ENCODE measurements at places on chromosomes 3 and 15.

- no peak for DNase-seq
Measured at GRCh38 chr3:40216471-40216870, 93.0 kb upstream of the EIF1B start.

- DNase-seq: no peak
Measured at GRCh38 chr3:30664459-30664858, 58.1 kb downstream of the TGFBR2 start.

DNA sequence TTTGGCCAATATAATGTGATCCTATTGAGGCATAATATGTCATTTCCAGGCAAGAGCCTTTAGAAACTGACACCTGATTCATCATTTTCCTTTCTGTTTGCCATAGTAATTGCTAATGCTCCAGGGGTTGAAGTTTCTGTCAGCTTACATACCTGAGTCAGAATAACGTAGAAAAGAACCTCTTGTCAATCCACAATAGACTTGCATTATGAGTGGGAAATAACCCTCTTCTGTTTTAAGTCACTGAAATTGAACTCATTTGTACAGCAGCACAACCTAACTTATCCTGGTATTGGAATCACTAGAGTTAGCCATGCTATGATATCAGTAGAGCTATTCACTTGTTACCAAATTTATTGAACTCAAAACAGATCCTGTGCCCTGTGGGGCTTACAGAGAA, 101.7 kb upstream of the TP63 start:
- no peak for DNase-seq

- no peak for DNase-seq
Measured at GRCh38 chr15:84859144-84859543, 25.3 kb upstream of the SLC28A1 start.

- no peak for DNase-seq
Measured at GRCh38 chr3:14358426-14359211, 43.8 kb upstream of the SLC6A6 start.

DNA sequence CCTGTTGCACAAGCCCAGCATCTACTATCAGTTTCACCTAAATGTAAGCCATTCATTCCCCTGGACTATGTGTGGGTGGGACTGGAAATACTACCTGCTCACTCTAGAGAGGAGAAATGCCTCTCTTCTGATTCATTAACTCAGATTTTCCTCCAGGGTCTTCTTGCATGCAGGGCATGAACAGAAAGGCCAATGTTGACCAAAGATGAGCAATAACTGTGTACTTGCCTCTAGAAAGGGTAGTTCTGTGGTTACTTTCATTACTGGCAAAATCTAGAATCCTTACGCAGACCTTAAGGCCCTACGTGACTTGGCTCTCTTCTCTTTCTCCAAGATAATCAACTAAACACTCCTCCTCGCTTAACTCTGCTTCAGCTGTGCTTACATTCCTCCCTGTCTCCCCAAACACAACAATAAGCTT, 81.4 kb upstream of the PSMD6 start:
- DNase-seq: no peak

DNA sequence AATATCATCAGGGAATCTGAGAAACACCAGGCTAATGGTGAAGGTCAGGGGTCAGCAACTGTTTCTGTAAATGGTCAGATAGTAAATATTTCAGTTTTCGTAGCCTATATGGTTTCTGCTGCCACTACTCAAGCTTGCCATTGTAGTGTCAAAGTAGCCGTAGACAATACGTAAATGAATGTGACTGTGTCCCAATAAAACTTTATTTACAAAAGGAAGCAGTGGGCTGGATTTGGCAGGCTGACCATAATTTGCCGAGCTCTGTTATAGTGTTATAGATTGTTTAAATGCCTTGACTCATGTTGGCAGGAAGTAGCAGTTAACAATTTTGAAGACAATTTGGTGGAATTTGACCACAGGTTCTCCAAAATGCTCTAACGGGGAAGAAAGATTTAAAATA, 548.2 kb downstream of the FOXP1 start:
- DNase-seq: no peak

GRCh38 chr15:69794645-69795469, 302.9 kb downstream of the TLE3 start:
- no peak for DNase-seq

DNA sequence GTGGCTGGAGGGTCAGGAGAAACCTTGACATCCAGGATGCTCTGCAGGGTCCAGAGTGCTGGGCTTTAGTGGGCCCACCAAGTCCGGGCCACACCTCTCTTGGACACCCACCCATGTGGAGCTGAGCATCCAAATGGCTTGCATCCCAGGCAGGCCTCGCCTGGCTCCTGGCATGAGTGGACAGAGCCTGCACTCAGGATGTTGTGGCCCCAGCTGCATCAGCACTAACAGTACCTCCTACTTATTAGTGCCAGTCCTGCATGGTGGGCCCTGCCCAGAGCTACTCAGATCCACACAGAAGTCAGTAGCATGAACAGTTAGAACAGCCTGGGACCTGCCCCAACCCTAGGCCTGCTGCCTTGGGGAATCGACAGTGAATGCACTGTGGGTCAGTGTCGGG, 42.2 kb upstream of the MRPS22 start:
- no peak for DNase-seq

DNA sequence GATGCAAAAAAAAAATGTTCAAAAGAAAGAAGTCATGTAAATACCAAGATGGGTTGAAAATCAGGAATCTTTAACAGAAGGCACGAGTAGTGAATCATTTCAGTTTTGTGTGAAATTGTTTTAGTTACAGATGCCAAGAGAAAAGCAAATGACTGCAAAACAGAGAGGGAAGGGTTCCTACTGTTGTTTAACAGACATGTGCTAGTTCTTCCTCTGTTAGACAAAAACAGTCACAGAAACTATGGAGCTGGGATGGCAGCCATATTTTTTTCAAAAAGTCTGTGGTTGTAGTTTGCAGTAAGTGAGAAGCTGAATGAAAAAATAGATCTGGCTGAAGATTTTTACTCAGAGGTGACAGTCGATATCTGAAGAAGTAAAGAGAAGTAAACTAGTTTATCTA, 511.9 kb downstream of the ZIC1 start:
- DNase-seq: no peak

DNA sequence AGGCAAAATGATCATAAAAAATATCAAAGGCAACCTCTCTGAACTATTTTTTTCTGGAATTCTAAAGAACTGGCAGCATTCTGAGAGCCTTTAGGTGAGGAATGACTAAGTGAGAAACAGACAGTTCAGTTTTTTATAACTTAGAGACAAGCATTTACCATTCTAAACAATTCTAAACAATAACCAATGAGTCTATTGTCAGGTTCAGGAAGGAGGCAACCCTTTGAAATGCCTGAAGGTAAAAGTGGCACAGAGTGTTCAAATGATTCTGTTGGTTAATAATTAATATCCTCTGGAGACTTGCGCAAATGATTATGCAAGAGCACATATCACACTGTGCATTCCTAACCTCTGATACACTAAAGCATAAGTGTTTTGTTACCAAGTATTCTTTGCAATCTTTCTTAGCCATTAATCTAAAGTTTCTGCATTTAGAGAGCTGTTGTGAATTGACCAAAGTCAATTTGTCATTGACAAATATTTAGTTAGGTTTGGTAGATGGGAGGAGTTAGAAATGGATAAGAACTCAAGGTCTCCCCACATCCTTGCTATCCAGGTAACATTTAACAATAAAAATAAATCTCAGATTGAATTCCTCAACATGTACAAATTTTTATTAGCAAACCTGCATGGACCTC, 9.2 kb upstream of the TGFBR2 start:
- no peak for DNase-seq

- no peak for DNase-seq
Measured at GRCh38 chr15:63887630-63888029, 53.9 kb upstream of the HERC1 start.

DNA sequence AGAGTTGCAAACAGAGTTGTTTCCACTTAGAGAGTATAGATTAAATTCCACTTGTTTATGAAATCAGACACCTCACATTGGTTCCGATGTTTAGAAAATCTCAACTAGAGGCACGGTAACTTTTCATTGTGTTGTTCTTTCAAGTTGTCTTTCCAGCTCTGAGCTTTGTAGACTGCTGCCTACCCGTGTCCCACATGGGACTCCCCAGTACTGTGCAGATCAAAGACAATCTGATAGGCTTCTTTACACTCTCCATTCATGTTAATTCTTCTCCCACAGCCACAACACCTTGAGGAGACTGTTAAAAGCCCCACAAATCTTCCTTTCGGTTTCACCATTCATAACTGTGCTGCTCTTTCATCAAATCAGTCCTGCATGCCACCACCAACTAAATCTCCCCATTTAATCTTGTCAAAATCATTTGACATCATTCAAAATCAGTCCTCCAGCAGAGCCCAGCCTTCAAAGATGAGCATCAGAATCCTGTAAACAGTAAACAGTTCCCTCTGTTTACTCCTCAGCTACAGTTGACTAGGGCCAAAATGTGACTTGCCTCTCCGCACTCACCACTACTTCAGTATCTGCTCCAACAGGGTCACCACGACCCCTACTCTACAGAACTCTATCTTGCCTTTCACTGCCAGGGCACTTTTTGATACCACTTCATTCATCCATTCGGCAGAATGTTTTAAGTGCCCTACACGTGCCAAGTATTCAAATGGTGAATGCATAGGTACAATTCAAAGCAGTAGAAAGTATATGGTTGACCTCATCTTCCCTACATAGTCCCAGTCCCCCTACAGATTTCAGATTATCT, 8.3 kb downstream of the ANXA2 start:
- DNase-seq: peak; percentile 11

- DNase-seq: peak; percentile 40
Measured at GRCh38 chr15:90529371-90530249, at the start of gene CRTC3. Gene CRTC3 (plus strand): TSS chr15:90529923. CDS start chr15:90530072, 149 bp downstream.

GRCh38 chr3:142961539-142961938, 1.9 kb downstream of the PAQR9 start:
- DNase-seq: no peak

- no peak for DNase-seq
Measured at GRCh38 chr3:42729404-42730145, 27.0 kb upstream of the HHATL start.

DNA sequence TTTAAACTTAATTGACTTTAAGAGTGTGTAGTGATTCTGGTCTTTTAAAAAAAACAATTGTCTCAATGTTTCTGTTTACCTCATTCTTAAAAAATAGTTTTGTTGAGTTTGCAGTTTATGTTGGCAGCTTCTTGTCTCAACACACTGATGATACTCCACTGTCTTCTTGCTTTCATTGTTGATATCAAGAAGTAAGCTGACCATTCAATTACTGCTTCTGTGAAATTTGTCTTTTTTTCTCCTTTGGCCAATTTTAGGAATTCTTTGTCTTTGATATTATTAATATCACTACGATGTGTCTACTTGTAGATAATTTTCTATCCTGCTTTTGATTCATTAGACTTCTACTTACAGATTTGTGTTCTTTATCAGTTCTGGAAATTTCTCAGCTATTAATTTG, 31.4 kb downstream of the PAK2 start:
- no peak for DNase-seq

DNA sequence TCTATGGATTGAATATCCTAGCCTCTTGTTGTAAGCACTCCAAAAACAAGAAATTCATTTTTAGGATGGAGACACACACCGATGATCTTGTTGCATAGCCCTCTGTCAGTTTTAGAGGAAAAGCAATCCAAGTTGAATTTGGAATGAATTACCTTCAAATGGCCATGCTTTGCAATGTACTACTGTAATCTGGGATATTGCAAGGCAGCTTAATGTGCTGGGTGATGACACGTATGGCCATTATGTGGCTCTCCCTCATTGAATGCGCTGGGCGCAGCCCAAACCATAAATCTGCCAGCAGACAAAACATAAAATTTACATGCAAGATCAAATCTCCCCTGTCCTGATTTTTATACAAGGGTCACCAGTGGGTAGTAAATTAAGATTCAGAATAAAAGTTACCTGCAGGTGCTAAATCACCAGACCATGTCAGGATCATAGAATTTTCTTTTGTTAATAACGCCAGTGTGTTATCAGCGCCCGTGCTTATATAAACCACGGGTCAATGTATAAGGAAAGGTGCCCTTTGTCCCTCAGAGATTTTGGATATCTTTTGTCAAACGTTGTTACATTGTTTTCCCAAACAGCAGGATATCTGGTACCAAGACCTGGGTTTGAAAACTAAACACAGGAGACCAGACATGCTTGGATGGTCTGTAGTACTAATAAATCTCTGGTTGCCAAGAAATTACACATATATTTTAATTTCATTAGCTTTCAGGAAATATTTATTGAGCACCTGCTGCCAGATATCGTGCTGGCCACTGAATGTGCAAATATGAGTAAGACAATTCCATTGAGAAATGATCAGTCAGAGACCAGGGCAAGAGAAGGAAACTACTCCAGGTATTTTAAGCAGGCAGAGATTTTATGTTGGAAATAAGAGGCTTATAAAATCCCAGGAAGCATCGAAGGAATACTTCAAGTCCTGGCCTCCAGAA, 237.1 kb downstream of the EBLN2 start:
- no peak for DNase-seq

GRCh38 chr3:160381470-160381869, 17.6 kb downstream of the IFT80 start:
- no peak for DNase-seq

All from activated CD4-positive, alpha-beta T cell treated with anti-CD3 and anti-CD28 coated beads, Interleukin-2, amount 50 U/mL, for 4 hours (primary cell).